NCI-H1105 treated with DMSO at 0.1 percent for 48 hours (cell line): ENCODE measurements at places on chromosomes 4 and X.

DNA sequence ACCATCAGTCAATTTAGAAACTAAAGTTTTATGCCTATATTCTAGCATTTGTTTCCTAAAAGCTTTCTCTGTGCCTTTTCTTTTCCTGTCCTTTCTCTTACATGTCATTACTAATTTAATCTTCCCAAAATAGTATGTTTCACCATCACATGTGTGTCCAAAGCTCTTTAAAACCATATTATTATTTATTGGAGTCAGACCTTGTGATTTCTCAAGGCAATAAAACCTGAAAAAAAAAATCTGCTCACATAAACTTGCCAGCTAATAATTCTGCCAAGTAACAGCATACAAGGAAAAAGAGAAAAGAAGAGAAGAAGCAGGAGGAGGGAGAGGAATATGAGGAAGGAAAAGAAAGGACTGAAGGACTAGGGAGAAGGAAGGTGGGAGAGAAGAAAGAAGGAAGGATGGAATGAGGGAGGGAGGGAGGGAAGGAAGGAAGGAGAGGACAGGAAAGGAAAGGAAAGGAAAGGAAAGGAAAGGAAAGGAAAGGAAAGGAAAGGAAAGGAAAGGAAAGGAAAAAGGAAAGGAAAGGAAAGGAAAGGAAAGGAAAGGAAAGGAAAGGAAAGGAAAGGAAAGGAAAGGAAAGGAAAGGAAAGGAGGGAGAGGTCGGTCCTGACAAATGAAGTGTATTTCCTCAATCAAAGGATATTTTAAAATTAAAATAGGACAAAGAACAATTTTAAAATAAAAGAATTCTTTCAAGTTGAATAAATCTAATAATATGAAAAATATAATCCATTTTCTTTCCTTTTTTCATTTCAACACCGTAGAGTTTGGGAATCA lies 57.4 kb downstream of the ANTXR2 start:
- no peak for DNase-seq

DNA sequence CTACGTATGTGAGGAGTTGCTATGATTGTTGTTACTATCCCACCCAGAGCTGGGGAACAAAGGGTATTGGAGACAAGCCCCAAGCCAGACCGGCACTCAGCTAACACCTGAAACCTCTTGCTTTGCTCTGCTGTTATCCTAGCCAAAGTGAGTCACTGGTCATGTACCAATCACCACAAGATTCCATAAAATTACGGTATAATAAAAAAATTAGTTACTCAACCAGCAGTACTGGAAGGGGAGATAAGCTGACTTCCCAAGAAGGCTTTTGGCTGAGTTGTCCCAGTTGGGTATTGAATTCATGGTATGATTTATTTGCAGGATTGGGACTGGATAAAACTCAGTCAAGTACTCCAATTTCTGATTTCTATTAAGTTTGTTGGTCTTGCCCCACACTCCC lies 5.3 kb downstream of the EDA2R start:
- DNase-seq = no peak

DNA sequence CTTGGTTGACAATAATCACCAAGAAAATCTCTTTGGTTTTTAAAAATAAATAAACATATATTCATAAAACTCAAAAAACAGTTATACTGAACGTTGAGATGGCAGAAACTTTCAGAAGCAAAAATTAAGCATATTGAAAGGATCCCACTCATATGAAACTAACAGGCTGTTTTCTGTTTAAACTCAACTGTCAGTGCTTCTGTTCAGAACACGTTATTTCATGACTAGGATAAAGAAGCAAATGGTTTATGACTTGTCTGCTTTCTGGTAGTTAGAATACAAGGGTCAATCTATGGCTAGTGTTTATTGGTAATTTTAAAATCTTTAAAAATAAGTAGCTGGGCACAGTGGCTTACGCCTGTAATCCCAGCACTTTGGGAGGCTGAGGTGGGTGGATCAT lies 4.1 kb downstream of the GPR82 start:
- DNase-seq = no peak

DNA sequence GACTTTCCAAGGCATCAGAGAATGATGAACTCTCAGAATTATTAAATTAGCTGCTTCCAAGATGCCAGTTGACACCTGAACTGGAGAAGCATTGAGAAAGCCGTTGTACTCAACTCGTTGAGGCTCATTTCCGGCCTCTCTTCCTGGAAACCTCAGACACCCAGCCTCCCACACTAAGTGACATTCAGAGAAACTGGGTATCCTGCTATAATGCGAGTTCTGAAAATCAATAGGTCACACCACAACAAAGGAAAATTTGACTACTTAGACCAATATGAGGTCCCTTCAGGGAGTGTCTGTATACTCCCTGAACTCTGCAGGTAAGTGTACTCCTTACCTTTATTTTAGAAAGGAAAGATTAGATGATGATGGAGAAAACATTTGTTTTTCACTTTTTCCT lies 51.2 kb downstream of the ENPEP start:
- DNase-seq = no peak

DNA sequence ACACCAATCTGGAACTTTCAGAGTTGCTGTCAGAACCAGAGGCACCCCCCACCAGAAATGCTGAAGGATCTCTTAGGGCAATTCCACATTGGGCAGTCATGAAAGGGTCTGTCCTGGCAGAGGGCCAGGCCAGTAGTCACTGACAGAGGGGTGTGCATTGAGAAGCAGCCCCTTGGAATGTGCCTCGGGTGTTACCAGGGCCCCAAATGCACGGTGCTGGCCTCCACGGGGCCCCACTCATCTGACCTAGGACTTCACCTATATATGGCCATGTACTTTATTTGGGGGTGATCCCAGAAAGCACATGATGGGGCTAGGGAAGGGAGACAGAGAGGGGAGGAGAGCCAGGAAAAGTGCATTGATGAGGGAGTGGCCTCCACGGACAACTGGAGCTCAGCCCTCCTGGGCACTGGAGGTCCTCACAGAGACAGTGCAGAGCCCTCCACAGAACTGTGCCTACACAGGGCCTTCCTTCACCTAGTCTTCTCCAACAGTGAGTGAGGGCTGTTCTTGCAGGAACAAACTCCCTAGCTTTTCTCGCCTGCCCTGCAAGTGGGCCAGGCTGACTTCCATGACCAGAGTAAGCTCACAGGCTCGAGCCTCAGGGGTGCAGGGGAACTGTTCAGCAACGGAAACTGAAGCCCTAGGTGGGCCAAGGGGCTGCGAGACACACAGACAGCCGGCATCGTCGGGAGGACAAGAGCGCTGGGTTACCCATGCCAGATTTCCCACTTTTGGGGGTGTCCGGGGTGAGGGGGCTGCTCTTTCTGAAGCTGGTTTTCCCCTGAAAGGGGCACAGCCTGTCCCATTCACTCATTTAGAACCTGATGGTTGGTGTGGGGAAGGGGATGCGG lies 136.2 kb downstream of the HMX1 start:
- DNase-seq = no peak

DNA sequence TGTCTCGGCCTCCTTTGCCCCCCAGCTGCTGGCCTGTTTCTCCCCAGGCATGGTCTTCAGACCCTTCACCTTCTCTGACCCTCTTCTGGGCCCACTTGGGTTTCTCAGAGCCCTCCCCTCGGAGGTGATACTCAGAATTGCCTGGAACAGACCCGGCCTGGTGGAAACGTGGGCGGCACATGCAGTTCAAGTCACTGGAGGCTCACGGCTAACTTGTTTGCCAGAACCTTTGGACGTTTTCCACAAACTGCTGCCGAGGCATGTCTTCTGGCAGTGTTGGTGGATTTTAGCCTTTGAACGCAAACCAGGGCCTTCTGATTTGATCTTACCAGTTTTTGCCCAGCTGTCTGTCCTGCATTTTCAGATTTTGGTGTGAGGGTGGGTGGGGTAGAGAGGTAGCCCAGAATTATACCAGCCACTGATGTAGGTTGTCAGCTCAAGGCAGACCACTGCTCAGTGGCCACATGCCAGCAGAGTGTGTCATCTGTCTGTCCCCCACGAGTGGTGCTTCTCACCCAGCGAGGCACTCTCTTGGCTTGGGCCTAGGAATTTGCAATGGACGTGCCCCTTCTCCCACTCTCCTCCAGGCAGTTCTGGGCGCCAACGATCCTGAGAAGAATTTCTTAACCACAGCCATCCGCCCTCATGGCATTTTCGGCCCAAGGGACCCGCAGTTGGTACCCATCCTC lies 32.5 kb upstream of the ZNF185 start:
- no peak for DNase-seq

DNA sequence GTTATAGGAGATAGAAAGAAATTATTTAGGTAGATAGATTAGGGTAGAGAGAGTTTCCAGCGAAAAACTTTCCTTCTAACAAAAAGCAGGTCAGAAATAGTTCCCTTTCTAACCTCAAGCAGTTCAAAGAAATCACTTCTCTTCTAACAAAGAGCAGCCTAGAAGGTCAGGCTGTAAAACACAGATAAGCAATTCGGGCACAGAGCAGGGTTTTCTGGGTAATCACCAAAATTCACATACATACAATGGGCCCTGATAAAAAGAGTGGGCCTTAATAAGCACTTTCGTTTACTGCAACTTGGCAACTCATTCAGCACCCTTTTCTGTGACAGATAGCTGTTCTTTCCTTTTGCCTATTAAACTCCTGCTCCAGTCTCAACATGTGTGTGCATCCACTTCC lies 13.4 kb upstream of the NAF1 start:
- DNase-seq = no peak

GRCh38 chr4:143626134-143626911 lies 74.2 kb downstream of the FREM3 start:
- peak; percentile 41 for DNase-seq

GRCh38 chr4:118743867-118744266 lies 58.7 kb downstream of the METTL14 start:
- no peak for DNase-seq

- peak; percentile 23 for DNase-seq
Measured at GRCh38 chr4:54658252-54659093, 716 bp downstream of the KIT start.

DNA sequence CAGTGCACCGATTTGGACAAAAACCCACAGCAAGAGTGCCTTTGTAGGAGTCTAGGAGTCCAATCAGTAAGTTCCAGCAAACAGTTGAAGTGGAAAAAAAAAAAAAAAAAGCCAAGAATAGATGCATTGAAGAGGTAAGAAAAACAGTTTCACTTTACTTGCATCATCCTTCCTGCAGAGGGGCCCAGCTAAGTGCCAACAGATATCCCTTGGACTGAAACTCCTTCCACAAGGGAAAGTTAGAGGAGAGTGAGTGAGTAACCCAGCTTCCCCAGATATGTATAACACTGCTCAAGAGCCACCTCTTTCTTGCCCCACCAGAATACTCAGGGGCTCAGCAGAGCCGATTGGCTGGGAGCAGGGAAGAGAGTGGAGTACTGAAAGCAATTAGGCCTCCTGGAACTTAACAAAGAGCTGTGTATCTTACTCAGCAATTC lies 617.7 kb upstream of the SMIM31 start:
- no peak for DNase-seq

- DNase-seq = no peak
Measured at GRCh38 chr4:2732526-2732925, 23.6 kb downstream of the TNIP2 start.

DNA sequence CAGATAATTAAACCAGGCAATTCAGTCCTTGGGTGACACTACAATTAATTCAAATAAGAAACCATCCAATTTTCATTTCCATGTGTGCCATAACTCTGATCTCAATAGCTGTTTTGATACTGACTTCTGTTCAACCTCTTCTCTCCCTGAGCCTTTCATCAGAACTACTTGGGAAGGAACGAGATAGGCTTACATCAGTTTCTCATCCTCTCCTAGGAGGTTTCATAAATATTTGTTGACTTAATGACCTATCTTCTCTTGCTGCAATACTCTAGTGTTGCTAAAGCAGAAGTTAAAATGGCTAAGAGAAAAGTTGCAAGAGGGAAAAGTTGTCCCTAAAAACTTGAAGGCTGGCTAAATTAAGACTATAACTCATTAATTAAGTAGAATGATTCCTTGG lies 41.8 kb downstream of the PRKG2 start:
- no peak for DNase-seq

- DNase-seq = no peak
Measured at GRCh38 chr4:175988511-175988910, 77.1 kb upstream of the WDR17 start.

DNA sequence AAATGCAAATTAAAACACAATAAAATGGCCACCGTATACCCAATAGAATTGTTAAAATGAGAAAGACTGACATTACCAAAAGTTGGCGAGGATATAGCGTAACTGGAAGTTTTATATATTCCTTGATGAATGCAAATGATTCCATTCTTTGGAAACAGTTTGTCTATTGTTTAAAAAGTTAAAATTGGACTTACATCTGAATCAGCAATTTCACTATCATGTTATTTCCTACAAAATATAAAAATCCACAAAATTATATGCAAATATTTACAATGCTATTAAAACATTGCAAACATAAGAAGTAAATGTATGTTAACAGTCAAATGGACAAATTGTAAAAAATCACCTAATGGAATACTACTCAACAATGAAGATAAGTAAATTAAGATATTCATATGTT lies 852.2 kb upstream of the NDST4 start:
- no peak for DNase-seq

- peak; percentile 54 for DNase-seq
Measured at GRCh38 chr4:21469438-21470300, 478.9 kb downstream of the KCNIP4 start.

DNA sequence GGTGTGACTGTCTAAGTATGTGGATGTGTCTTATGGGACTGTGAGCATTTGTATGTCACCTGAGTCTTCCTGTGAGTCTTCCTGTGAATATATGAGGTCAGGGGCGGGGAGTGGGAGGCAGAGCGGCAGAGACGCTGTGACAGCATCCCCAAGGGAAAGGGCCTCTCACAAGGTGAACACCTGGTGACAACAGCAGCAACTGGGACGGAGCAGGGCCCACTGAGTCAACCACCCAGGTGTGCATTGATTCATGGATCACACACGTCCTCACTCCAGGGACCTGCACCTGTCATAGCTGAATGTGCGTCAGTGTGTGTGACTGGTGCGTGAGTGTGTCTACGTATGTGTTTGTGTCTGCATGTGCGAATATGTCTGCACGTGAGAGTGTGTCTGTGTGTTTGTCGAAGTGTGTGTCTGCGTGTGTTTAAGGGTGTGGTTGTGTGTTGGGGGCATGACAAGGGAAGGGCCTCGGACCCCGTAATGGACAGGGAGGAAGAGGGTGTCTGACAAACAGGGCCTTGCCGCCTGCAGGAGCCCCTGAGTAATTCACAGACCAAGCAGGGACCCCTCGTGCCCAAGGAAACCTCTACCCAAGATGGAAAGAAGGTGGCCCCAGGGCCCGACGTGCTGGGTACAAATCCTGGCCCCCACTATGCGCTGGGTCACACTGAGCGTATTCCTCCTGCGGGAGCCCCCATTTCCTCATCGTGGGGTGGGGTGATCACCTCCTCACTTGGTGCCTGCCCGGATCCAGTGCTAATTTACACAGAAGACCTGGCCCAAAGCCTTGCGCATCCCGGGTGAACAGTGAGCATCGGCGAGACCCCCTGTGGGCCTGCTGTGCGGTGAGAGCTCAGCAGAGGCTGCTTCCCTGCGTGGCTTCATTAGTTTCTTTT lies 76.7 kb downstream of the ABLIM2 start:
- DNase-seq = no peak

GRCh38 chr4:184281231-184282139 lies 63.8 kb upstream of the ENPP6 start:
- DNase-seq = no peak

GRCh38 chr4:26860922-26861433 lies 337 bp downstream of the STIM2 start:
- DNase-seq = peak; percentile 29
